Purkinje cell (primary cell): ENCODE measurements at places on chromosomes 1 and 21. TPM values are rescaled to one million over a fixed set of nuclear protein-coding genes. Genes with fewer than 3 reads are reported as not detected.

Gene SPRR2A
- polyA plus RNA-seq, result not detected in 2 replicates

Gene ATP6V1G3
- not detected in 2 replicates for polyA plus RNA-seq

Gene ARID4B
- polyA plus RNA-seq, result 26.5 and 28.8 TPM in 2 replicates

Gene SH3BGR
- 13.6 and 20.4 TPM in 2 replicates for polyA plus RNA-seq

Gene SYTL1
- not detected in 2 replicates for polyA plus RNA-seq
